Endothelial cell (in vitro differentiated cells): ENCODE measurements at places on chromosomes 3 and 15. TPM values are rescaled to one million over a fixed set of nuclear protein-coding genes. Genes with fewer than 3 reads are reported as not detected.

- H3K27ac ChIP-seq, result no peak overlapping the region
- DNase-seq, result no peak
- H3K4me1 ChIP-seq, result no peaks in the 10 kb centered on the region
- H3K36me3 ChIP-seq, result no peaks in the 10 kb centered on the region
- H3K4me3 ChIP-seq, result no peak overlapping the region
Measured at GRCh38 chr15:94238539-94239118, 7.3 kb downstream of the MCTP2 start.

- H3K4me1 ChIP-seq, result peaks cover 3% of the 10 kb centered on the region
- peaks cover 16% of the 10 kb centered on the region for H3K36me3 ChIP-seq
- no peak overlapping the region for H3K4me3 ChIP-seq
- no peaks in the 10 kb centered on the region for H3K27me3 ChIP-seq
- H3K27ac ChIP-seq, result no peak overlapping the region
Measured at GRCh38 chr15:25372298-25372697, 66.5 kb downstream of the UBE3A start.

DNA sequence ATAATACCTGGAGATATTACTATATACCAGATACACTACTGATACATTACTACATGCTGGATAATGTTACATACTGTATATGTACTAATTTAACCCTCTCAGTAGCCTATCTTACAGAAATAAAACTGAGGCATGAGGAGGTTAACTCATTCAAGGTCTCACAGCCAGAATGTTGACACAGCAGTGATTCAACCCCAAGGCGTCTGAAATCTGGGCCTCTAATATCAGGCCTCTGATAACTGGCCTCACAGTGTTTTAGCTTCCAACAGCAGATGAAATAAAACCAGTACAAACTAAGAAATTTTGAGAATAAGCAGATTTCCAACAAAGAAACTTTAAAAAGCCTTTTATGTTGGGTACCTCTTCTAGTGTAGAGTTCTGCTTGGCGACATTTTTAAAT lies 23.4 kb downstream of the DZIP1L start:
- peaks cover 24% of the 10 kb centered on the region for H3K36me3 ChIP-seq
- DNase-seq, result no peak
- H3K4me1 ChIP-seq, result no peaks in the 10 kb centered on the region

GRCh38 chr3:144058713-144059112 lies 87.1 kb downstream of the DIPK2A start:
- H3K36me3 ChIP-seq, result no peaks in the 10 kb centered on the region
- no peak overlapping the region for H3K27ac ChIP-seq
- no peaks in the 10 kb centered on the region for H3K4me1 ChIP-seq
- DNase-seq, result no peak
- no peaks in the 10 kb centered on the region for H3K27me3 ChIP-seq

DNA sequence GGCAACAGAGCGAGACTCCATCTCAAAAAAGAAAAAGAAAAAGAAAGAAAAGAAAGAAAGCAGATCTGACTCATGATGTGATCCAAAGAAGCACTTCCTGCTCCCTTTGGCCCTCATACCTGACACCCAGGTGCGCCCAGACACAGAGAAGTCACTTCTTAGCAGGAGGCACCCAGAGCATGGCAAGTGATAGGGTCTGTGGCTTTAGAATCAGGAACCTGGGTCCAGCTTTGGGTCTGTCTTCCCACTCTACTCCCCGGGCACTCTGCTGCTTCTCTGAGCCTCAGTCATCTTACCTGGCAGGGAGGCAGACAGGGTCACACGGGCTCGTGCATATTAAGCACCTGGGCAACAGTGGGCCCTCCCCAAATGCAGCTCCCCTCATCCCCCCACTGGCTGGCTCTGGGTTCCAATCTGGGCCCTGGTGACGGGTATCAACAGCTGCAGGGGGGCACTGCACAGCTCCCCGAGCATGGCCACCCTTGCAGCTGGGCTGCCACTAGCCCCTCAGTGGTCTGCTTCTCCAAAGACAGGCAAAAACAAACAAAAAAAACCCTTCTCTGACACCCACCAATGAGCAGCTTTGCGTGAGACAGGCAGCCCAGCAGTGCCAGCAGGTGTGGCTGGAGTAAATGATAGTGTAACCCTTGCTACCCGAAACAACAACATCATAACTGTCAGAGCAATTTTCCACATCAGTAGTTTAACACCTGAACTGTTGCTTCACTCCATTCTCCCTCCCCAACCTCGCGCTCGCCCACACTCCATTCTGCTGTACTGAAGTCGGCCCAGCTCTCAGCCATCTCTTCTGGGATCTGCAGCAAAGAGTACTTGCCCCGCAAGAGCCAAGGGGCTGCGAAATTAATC lies 99.8 kb downstream of the MEGF11 start:
- peaks cover 2% of the 10 kb centered on the region for H3K27me3 ChIP-seq
- H3K4me1 ChIP-seq, result peaks cover 4% of the 10 kb centered on the region
- no peaks in the 10 kb centered on the region for H3K36me3 ChIP-seq
- H3K27ac ChIP-seq, result no peak overlapping the region
- no peak overlapping the region for H3K4me3 ChIP-seq

GRCh38 chr3:51945031-51945840 lies 3.1 kb downstream of the PARP3 start:
- H3K27me3 ChIP-seq, result peaks cover 12% of the 10 kb centered on the region
- H3K36me3 ChIP-seq, result peaks cover 4% of the 10 kb centered on the region
- no peak overlapping the region for H3K27ac ChIP-seq
- peaks cover 12% of the 10 kb centered on the region for H3K4me1 ChIP-seq
- no peak overlapping the region for H3K4me3 ChIP-seq

DNA sequence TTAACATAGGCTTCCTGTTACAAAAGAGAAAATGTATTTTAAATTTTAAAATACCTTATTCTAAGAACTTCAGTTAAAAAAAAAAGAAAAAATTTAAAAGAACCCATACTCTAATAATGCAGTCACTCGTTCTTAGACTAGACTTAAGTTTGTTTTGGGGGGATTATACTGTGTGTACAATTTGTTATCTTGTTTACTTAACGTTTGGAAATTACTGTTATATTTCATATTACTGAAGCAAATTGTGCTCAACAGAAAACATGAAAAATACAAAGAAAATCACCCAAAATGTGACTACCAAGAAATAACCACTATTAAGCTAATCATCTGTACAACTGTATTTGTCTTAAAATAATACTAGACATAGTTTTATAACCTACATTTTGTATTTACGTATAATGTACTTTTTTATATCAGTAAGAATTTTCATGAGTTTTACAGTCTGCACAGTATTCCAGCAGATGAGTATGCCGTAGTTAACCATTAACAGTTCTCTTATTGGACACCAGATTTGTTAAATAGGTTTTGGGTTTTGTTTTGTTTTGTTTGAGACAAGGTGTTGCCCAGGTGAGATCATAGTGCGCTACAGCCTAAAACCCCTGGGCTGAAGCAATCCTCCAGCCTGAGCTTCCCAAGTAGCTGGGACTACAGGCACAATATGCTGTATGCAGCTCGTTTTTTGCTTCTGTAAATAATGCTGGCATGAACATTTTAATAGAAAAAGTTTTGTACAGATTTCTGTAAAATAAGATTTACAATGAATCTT lies 88.8 kb upstream of the CHD2 start:
- H3K27me3 ChIP-seq, result peaks cover 6% of the 10 kb centered on the region
- H3K4me1 ChIP-seq, result peaks cover 19% of the 10 kb centered on the region
- no peak for DNase-seq
- peak overlapping the region; percentile 95 for H3K27ac ChIP-seq
- no peak overlapping the region for H3K4me3 ChIP-seq

GRCh38 chr3:173932624-173933023 lies 535.1 kb downstream of the NLGN1 start:
- no peak for DNase-seq
- H3K4me3 ChIP-seq, result no peak overlapping the region
- H3K36me3 ChIP-seq, result no peaks in the 10 kb centered on the region
- H3K4me1 ChIP-seq, result no peaks in the 10 kb centered on the region
- H3K27me3 ChIP-seq, result peaks cover 2% of the 10 kb centered on the region

- no peak overlapping the region for H3K27ac ChIP-seq
- DNase-seq, result no peak
- H3K4me1 ChIP-seq, result no peaks in the 10 kb centered on the region
- no peaks in the 10 kb centered on the region for H3K36me3 ChIP-seq
Measured at GRCh38 chr3:90136456-90137191, 1029.2 kb downstream of the EPHA3 start.

- H3K27ac ChIP-seq, result no peak overlapping the region
- peak overlapping the region; percentile 90 for H3K4me3 ChIP-seq
- no peaks in the 10 kb centered on the region for H3K36me3 ChIP-seq
- peaks cover 4% of the 10 kb centered on the region for H3K27me3 ChIP-seq
Measured at GRCh38 chr15:78507831-78508160, 419 bp downstream of the HYKK start.

DNA sequence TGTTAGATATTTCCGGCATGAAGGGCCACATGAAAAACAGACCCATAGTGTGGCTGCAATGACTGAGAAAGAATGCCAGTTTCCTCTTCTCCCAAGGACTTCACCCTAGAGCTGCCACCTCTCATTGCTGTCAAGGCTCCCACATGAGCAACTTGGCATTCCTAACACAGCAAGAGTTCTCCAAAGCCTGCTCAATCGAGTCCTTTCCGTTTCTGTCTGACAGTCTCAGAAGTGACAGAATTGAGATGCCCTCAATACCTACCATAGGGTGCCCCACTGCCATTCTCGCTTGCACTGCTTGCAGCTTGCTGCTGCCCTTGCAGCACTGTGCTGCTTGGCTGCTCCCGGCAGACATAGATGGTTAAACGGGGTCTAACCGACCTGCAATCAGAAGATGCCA lies 44.3 kb downstream of the UBP1 start:
- H3K4me1 ChIP-seq, result no peaks in the 10 kb centered on the region
- no peaks in the 10 kb centered on the region for H3K27me3 ChIP-seq
- DNase-seq, result no peak
- no peak overlapping the region for H3K4me3 ChIP-seq

DNA sequence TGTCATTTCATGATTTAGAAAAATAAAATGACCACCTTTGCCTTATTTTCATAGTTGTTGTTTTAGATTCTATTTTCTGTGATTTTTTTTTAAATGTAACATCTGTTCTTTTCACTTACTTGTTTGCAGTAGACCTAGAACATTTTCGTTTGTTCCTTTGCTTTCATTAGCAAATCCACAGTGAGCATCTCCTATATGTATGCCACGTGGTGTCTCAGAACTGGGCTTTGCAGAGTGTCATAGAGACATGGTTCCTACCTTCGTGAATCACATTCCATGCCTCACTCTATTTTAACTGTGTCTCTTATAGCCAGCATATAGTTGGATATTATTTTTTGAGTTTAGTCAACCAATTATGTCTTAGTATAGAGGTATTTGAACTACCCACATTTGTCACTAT lies 118.2 kb downstream of the KLF13 start:
- H3K27ac ChIP-seq, result no peak overlapping the region
- no peaks in the 10 kb centered on the region for H3K36me3 ChIP-seq
- peaks cover 25% of the 10 kb centered on the region for H3K4me1 ChIP-seq
- H3K27me3 ChIP-seq, result peaks cover 6% of the 10 kb centered on the region
- no peak for DNase-seq

GRCh38 chr3:174342941-174343501 lies 516.1 kb upstream of the NAALADL2 start:
- H3K27ac ChIP-seq, result no peak overlapping the region
- H3K4me1 ChIP-seq, result no peaks in the 10 kb centered on the region
- DNase-seq, result no peak
- H3K4me3 ChIP-seq, result no peak overlapping the region
- no peaks in the 10 kb centered on the region for H3K36me3 ChIP-seq
- no peaks in the 10 kb centered on the region for H3K27me3 ChIP-seq

GRCh38 chr3:28326458-28326926 lies 22.0 kb upstream of the ZCWPW2 start:
- H3K4me3 ChIP-seq, result no peak overlapping the region
- no peaks in the 10 kb centered on the region for H3K27me3 ChIP-seq
- DNase-seq, result no peak
- no peak overlapping the region for H3K27ac ChIP-seq
- H3K4me1 ChIP-seq, result no peaks in the 10 kb centered on the region

DNA sequence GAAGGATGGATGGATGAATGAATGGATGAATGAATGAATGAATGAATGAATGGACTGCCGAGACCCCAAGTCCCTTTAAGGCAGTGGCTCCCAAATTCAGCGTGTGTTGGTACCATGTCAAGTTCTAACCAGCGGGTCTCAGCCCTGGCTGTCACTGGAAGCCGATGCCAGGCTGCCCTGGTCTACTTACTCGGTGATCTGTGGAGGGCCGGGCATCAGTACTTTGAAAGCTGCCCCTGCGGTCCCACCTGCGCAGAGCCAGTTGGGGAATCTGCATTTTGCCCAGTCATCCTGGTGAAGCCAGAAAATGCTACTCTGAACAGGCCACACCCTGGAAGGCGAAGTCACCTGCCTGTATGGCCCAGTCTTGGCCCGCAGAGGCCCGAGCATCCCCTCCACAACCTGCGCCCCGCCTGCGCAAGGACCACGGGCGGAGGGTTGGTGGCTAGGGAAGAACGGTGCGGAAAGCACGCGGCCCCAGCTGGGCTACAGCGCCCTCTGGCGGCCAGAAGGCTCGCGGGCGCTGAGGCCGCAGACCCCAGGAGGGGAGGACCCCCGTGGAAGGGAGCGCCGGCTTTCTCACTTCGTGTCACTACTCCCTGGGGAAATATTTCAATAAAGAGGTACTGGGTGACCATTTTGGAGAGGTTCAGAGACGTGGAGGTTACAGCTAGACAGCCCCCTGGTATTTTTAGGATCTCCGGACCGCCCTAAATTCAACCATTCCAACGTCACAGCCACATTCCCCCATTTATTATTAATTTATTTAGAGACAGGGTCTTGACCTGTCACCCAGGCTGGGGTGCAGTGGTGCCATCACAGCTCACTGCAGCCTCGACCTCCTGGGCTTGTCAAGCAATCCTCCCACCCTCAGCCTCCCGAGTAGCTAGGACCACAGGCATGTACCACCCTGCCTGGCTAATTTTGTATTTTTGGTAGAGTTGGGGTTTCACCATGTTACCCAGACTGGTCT lies 34.9 kb downstream of the PRKCD start:
- H3K4me3 ChIP-seq, result no peak overlapping the region
- peaks cover 7% of the 10 kb centered on the region for H3K27me3 ChIP-seq
- DNase-seq, result peak; percentile 75

- H3K4me1 ChIP-seq, result peaks cover 3% of the 10 kb centered on the region
- H3K4me3 ChIP-seq, result no peak overlapping the region
- no peaks in the 10 kb centered on the region for H3K27me3 ChIP-seq
- no peak overlapping the region for H3K27ac ChIP-seq
- DNase-seq, result no peak
- H3K36me3 ChIP-seq, result no peaks in the 10 kb centered on the region
Measured at GRCh38 chr15:86392874-86393273, 313.2 kb downstream of the AGBL1 start.

DNA sequence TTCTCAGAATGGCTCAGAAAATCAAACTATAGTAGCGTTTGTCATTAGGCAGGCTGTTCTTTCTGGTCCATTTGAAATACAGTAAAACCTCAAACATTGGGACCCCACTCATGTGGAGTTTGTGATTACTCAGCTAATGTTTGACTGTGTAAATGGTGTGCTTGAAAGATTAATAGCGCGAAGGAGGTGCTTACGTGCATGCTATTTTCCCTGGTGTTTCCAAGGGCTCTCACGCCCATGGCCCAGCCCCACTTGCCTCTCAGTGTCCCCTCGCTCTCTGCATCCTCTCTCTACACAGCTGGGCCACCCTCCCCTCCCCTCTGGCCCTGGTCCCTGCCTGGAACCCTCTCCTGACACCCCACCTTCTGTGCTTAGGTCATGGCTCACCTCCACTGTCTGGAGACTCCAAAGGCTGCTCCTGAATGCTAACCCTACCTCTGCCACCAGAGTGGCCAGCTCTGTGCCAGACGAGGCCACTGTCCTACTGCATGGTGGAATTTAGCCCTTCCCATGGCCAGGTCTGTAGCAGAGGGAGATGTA lies 194.2 kb downstream of the PLCL2 start:
- peaks cover 15% of the 10 kb centered on the region for H3K36me3 ChIP-seq
- H3K27ac ChIP-seq, result no peak overlapping the region
- no peak for DNase-seq
- peaks cover 9% of the 10 kb centered on the region for H3K4me1 ChIP-seq

The DGKG gene
- total RNA-seq, result 0.54 TPM

The GPR160 gene
- 14.6 TPM for total RNA-seq

The RBPMS2 gene
- total RNA-seq, result 24.0 TPM

The DHFR2 gene
- total RNA-seq, result 1.9 TPM
